ENCODE measurements at places on chromosomes 7 and 10.

DNA sequence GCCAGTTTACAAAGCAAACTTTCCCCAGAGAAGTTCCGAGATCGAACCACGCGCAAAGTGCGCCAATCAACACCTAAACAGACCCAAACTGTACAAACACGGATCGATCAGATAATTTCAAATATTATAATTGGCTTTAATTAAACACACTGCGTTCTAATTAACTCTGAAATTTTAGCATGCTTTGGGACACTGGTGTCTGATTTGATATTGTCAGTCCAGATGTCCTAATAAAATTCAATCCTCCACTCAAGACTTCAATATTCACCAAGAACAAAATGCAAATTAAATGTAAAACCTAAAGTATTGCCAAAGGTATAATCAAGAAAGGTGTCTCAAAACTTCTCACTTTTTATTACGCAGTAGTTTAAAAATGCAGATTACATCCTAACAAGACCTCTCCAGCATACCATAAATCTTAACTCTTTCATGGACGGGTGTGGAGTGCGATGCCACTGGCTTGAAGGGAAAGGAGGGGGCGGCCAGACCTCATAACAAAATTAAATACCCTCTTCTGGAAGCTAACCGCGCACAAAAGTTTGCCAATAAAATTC, 5.9 kb upstream of the EBF3 start:
- no peak for DNase-seq

GRCh38 chr10:98589007-98589406, 142.3 kb upstream of the HPS1 start:
- DNase-seq = no peak

GRCh38 chr10:50884302-50884701, 1.1 kb downstream of the A1CF start:
- DNase-seq = no peak

GRCh38 chr10:73065441-73065840, 31.2 kb downstream of the P4HA1 start:
- no peak for DNase-seq

- DNase-seq = peak; percentile 42
These were observed 2.8 kb downstream of the ASIC3 start for GRCh38 chr7:151051108-151051507.

GRCh38 chr10:118501171-118501570, 94.3 kb downstream of the PRLHR start:
- no peak for DNase-seq

- DNase-seq = no peak
These were observed 6.1 kb downstream of the GSTO1 start for GRCh38 chr10:104260775-104261115.

DNA sequence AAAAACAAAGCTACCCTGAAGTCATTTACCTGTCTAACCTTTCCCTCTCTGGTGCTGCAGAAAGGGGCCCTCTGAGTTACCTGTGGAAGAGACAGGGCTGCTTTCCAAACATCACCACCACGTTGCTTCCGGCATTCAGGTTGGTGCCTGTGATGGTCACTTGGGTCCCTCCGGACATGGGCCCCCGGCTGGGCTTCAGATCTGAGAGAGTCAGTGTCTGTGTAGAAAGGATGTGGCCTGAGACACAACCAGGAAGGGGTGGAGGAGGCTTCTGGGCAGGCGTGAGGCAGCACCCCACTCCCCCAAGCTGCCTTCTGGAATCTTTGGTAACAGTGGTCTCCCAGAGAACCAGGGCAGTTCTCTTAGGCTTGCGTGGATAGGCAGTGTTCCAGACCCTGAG, 388.9 kb downstream of the PLXNA4 start:
- no peak for DNase-seq

DNA sequence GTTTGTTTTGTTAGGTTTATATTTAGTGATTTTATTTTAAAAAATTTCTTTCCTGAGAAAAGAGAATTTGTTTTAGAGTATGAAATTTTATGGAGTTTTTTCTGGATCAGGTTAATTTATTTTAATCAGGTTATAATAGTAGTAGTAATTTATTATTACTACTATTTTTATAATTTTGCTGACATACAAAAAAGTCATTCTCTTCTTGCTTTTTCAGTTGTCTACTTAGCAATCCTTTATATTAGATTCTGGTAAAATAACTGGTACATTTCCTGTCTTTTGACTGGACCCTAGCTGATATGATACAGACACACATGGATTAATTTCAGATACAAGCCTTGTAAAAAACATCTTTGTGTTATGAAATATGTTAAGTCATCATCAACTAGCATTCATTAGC, 5.3 kb downstream of the CASD1 start:
- DNase-seq = no peak

- DNase-seq = no peak
These were observed 649.1 kb downstream of the INHBA start for GRCh38 chr7:41053820-41054219.

DNA sequence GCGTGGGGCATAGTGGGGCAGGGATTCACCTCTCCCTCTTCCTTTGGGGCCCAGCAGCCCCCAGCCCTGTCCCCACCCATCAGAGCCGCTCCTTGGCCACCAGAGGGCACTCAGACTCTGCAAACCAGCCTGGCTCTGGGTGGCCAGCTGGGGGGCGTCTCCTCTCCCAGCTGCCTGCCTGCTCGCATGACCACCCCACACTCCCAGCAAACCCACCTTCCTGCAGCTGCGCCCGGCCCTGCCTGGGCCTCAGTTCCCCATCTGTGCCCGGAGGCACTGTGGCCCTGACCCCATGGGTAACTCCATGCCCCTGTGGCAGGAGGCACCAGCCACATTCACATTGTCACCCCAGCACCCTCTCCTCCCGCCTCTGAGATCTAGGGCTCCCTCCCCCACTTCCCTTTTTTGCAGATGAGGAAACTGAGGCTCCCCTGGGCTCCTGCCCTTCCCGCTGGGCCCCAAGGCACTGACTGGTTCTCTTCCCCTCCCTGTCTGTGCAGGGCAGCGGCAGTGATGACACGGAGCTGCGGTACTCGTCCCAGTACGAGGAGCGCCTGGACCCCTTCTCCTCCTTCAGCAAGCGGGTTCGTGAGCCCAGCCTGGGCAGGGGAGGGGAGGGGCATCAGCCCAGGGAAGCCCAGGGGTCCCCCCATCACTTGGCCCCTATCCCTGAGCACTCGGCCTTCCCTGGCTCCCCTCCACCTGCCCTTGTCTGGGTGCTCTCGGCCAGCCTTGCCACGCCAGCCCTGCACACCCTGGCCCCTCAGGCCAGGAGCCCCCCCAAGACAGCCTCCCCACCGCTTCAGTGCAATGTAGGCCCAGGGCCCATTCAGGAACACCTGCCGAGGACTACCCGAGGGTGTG, 6.9 kb upstream of the SH2B2 start:
- DNase-seq = peak; percentile 43

GRCh38 chr7:101420436-101420835, 57.8 kb downstream of the COL26A1 start:
- no peak for DNase-seq

DNA sequence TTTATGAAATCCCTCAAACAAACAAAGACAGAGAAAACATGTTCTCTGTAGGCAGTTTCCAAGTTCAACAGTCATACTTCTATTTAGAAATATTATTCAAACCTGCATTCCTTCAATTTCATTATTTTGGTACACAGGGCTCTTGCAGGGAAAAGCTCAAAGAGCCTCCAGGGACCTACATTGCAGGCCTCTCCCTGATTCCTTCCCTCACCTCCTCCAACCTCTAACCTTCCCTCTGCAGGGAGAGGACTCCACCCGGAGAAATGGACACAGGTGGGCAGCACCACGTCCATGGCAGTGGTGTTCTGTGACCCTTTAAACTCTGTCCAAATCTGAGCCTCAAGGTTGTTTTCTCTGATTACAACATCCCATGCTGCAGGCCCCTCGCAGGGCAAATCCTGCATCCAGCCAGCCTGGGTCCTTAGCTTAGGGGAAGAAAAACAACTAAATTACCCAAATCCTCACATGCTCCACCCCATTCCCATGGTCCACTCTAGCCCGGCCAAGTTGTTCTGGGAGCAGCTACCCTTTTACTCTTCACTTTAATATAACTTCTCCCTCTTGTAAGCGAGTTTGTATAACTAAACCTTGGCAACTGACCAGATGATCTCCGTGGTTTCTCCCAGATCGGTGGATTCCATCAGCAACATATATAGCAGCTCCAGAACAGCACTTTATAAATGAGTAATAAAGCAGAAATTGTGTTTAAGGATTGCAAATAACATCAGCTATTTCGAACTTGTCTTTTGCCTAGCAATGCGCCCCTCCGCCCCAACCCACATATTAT, 129.8 kb downstream of the CUBN start:
- DNase-seq = no peak

GRCh38 chr7:129401967-129402860, 32.0 kb upstream of the STRIP2 start:
- no peak for DNase-seq

DNA sequence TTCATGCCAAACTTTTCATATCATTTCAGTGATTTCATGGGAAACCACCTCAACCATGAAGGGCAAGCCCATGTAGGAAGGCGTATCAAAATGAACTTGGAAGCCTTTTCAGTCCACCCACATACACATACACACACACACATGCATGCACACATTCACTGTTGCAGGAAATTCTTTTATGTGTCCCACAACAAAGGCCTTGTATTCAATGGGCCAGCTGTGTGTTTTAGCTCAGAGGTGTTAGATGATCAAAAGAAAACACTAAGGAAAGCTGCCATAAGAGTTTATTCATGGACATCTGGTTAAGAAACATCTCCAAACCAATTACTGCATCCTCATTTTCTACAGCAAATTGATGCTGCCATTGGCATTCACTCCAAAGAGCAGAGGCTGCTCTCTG, 74.4 kb upstream of the STK17A start:
- no peak for DNase-seq

DNA sequence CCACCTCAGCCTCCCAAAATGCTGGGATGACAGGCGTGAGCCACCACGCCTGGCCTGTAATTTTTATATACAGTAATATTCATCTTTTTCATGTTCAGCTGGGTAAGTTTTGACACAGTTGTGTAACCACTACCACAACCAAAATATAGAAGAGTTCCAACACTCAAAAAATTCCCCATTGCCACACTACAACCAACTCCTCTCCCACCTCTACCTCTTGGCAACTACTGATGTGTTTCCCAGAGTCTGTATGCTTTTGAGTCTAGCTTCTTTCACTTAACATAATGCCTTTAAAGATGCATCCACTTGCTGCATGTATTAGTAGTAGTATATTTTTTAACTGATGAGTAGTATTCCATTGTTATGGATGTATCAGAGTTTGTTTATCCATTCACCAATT, 90.7 kb downstream of the SRPK2 start:
- DNase-seq = no peak

GRCh38 chr10:44295644-44296241, 89.2 kb downstream of the CXCL12 start:
- no peak for DNase-seq

DNA sequence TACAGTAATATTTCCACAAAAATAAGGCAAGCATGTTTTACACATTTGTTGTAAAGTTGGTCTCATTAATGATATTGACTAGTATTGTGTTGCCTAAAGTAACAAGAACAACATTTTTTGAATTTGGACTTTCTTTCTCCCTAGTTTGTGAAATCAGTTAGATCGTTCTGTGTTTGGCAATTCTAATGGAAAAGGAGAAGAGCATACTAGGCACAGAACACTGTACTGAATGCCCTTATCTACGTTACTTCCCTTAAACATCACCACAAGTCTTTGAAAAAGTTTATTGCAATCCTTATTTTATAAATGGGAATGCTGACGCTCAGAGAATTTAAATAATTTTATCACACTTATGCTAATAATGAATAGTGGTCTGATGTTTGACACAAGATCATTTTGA, 372.2 kb downstream of the EXOC4 start:
- DNase-seq = no peak

GRCh38 chr10:124736491-124737136, 7.6 kb downstream of the FAM53B start:
- no peak for DNase-seq

- DNase-seq = no peak
These were observed 83.4 kb upstream of the NUPR2 start for GRCh38 chr7:56199639-56200038.

- DNase-seq = no peak
These were observed 39.3 kb downstream of the SEC23IP start for GRCh38 chr10:119931871-119932270.

- no peak for DNase-seq
These were observed 165.1 kb downstream of the AHR start for GRCh38 chr7:17463511-17464085.

DNA sequence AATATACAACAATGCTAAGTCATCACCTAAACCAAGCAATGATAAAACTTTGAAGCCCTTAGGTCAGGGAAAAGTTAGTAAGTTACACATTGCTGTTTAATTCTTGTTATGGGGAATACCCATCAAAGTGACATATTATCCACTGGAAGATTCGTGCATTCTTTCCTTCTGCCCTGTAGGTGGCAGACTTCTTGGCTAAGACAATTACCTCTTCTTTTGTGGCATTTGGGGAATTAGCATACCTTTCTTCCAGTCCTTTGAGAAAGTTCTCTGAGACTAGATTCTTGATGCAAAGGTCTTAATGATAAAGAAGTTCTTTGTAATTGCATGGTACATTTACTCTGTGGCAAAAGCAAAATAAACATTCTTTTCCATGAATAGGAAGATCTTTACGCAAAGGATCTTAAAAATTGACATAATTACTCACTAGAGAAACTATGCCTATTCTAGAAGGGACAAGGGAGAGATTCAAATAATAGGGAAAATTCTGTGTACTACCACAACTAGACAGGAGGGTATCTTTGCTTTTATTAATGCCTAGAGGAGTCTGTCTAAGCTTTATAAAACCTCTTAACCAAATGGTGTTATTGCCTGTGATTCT, 395.9 kb downstream of the GRM8 start:
- no peak for DNase-seq

DNA sequence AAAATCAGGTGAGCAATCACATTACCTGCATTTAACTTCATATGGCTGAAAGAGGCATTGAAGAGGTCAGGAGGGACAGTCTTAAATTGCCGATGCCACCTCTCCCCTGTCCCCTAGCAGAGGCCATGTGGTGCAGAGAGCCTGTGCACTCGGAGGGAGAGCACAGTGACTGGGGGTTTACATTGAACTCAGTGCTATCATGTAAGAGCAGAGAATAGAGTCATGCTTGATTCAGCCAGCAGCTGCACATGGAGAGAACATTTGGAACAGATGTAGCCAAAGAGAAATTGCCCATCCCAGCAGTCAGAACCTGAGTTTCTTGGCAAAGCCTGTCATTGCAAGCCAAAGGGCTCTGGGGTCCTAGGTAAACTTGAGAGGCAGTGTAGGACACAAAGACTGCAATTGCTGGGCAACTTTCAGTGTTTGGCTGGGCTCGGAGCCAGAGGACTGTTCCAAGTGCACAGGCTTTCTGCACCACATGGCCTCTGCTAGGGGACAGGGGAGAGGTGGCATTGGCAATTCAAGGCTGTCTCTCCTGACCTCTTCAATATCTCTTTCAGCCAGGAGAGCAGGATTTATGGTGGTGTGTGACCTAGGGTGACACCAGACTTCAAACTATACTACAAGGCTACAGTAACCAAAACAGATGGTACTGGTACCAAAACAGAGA, 267.1 kb downstream of the REEP3 start:
- DNase-seq = no peak
